ENCODE measurements at places on chromosomes 1 and 21.

- DNase-seq = no peak
Measured at GRCh38 chr1:209431813-209432442, 151.6 kb upstream of the CAMK1G start.

GRCh38 chr1:158095737-158096335 is 84.9 kb upstream of the CD1D start:
- DNase-seq = no peak

- no peak for DNase-seq
Measured at GRCh38 chr1:205012391-205013140, 30.4 kb upstream of the CNTN2 start.

- DNase-seq = no peak
Measured at GRCh38 chr1:17550729-17551584, 11.5 kb downstream of the ARHGEF10L start.

DNA sequence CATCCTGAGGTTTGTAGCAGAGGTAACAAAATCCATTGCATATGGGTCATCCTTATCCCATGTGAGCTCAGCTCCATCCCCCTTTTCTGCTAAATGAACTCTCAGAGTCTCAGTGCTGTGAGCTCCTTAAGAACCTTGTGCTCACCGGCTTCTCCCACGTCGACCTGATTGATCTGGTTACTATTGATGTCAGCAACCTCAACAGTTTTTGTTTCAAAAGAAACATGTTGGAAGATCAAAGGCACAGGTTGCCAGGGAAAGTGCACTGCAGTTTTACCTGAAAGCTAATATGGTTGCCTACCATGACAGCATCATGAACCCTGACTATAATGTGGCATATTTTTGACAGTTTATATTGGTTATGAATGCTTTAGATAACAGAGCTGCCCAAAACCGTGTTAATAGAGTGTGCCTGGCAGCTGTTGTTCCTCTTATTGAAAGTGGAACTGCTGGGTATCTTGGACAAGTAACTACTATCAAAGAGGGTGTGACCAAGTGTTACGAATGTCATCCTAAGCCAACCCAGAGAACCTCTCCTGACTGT is 131.4 kb downstream of the HS2ST1 start:
- no peak for DNase-seq

DNA sequence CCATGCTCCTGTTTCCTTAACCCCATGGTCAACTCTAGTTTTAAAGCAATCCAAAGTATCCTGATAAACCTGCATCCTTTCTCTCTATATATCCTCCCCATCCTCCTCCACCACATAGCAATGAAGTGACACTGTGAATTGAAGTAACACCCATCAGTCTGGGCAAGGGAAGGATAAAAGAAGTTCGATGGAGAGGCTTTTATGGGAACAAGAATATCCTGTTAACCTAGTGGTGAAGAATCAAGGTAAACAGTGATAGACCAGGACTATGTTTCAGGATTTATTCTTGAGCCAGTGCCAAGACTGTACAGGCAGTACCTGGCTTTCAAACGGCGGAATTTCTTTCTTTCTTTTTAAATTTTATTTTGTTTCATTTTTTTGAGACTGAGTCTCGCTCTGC is 17.6 kb downstream of the RABIF start:
- no peak for DNase-seq

DNA sequence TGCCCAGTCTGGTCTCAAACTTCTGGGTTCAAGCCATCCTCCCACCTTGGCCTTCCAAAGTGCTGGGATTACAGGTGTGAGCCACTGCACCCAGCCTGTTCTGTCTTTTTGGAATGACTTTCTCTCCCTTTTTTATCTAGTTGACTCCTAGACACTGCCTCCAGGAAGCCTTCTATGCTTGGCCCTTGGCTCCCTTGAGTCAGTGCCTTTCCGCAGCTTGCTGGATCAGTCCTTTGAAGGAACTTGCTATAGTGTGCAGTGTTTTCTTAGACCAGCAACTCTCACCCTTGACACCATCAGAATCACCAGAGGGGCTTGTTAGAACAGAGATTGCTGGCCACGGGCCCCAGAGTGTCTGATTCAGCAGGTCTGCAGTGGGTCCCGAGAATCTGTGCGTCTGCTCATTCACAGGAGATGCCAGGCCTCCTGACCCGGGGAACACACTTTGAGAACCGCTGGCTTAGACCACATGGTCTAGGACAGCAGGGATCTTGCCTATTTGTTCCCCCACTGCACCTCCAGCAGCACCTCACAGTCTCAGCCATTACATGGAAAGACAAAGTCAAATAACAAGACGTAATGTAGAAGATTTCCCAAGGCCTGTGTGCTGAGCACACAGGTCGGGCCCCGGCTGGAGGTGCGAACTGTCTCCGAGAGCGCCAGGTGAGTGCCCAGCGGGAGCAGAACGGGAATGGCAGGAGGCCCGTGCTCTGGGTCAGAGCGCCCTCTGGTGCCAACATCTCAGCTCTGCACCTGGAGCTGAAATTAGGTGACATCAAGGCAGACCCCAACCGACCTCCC is 27.4 kb upstream of the CTPS1 start:
- DNase-seq = peak; percentile 31

DNA sequence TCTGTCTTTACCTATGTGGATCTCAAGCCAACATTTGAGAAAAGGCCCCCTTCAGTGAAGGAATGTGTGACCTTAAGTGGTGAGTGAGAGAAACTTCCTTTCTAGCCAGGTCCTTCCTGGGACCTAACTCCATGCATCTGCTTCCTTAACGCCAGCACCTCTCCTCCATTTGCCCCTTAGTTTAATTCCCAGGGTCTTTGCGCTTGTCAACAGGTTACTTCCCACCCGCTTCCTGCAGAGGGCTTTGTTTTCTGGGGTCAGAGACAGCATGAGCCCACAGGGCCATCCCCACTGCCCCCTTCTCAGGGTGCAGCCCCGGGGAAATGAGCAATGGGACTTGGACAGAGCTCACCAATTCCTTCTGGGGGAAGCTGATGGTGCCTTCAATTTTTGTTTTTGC is 54.8 kb downstream of the EVA1C start:
- DNase-seq = no peak

GRCh38 chr1:225146478-225146877 is 217.0 kb downstream of the DNAH14 start:
- DNase-seq = no peak

DNA sequence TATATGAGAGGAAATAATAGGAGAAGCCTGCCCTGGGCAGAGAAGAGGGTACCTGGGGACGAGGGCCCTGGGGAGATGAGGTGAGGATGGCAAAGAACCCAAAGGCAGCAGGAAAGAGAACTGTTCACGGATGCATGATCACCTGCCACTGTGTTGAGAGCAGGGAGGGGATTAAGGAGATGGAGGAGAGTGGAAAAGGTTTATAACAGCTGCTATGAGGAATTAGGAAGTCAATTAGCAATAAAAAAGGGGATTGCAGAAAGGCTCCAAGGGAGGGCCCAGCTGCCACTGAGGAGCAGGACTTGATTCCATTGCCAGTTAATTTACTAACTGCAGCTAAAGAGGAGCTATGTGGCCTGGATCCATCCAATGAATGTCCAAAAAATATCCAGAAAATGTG is 61.1 kb downstream of the GFI1 start:
- no peak for DNase-seq

- no peak for DNase-seq
Measured at GRCh38 chr1:17004466-17005364, 7.0 kb downstream of the ATP13A2 start.
